ENCODE measurements at places on chromosomes 5 and 9. TPM values are rescaled to one million over a fixed set of nuclear protein-coding genes. Genes with fewer than 3 reads are reported as not detected.

Gene ZNF462
- total RNA-seq = 101 TPM

Gene IL13
- not detected for total RNA-seq

Gene FBXO10
- 11.5 TPM for total RNA-seq

Gene XRCC4
- 11.5 TPM for total RNA-seq

Gene CAMK4
- 7.3 TPM for total RNA-seq

Gene GPX8
- 64.4 TPM for total RNA-seq

Gene BTNL3
- total RNA-seq = not detected

Gene CLIC3
- 0.56 TPM for total RNA-seq

Gene PDCD1LG2
- not detected for total RNA-seq

Gene SPATA31C1
- total RNA-seq = 0.08 TPM

Measured in GM23338 (cell line).